ENCODE measurements at places on chromosomes 1 and 21. TPM values are rescaled to one million over a fixed set of nuclear protein-coding genes. Genes with fewer than 3 reads are reported as not detected.
A peak's percentile ranks its signal among the peaks of the same experiment; 100 is the strongest.

The TEX38 gene
- total RNA-seq = not detected

The KHDC4 gene
- 30.7 TPM for total RNA-seq

- no peak for DNase-seq
Observed at GRCh38 chr1:43034778-43035177, 76.1 kb upstream of the SLC2A1 start.

GRCh38 chr1:202017749-202018467 lies 7.5 kb downstream of the ELF3 start:
- no peak for DNase-seq

The SAMD13 gene
- total RNA-seq = 0.61 TPM

DNA sequence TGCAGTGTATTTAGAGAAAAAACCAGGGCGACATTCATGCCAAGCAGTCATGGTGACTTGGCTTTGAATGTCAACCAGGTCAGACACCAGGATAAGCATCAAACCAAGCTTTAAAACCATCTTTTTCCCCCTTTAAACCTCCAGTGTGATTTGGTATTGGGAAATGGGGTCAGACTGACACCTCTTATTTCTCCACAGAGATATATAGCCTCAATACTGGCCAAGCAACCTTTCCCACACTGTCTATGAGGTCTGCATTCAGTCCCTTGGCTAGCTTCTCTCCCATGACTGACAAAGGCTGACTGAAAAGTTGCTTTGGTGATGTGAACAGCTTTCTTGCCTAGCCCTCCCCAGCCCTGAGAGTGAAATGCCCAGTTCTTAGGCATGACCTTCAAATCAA lies 21.7 kb downstream of the GPR3 start:
- DNase-seq = no peak

- no peak for DNase-seq
Observed at GRCh38 chr1:192477630-192478029, 97.9 kb upstream of the RGS1 start.

GRCh38 chr1:101613546-101613945 lies 376.7 kb downstream of the S1PR1 start:
- DNase-seq = no peak

DNA sequence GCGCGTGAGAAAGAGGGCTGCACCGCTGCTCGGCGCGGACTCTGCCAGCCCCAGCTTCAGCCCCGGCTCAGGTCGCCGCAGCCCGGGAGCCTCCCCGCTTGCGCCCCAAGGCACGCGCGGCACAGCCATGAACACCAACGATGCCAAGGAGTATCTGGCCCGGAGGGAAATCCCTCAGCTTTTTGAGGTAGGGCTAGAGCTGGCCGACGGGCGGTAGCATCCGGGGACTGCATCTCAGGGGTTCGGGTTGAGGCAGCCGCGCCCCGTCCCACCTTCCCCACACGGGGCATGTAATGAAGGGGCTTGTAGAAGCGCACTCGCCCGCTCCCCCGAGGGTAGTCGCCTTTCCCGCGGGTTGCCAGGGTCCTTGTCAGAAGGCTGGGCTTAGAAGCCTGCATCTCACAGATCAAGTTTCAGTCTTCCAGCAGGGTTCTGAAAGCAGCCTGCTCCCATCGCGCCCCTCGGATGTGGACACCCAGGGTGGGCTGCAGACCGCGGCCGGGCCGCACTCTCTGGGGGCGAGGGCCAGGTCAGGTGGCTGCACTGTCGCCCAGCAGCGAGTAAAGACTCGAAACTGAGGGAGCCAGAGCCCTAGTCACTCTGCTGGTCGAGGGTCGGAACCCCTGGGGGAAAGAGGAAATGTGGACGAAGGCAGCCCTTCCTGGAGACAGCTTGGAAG lies 507 bp downstream of the AK5 start:
- DNase-seq = no peak

The UMODL1 gene
- not detected for total RNA-seq

DNA sequence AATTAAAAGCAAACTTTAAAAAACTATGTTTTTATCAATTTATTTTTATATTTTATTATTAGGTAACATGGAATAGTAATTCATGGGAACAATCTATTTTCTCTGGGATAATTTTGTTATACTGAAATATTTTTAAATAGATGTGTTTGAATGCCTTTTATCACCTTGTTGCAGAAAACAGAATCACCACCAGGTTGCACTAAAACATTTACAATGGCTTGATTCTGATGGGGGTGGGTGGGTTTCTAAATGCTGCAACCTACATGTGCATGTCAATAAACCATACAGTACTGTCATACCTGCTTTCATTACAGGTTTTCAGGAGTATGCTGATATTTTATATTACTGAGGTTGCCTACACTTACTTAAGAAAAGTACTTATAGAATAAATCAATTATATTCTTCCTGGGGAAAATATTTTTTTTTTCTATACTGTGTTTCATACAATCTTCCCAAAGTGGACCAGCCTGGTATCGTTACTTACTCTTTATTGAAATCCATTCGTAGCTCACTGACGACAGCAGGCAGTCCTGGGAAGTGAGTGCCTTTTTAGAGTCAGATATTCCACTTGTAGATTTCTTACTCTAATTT lies 132.8 kb downstream of the PTPRC start:
- no peak for DNase-seq

DNA sequence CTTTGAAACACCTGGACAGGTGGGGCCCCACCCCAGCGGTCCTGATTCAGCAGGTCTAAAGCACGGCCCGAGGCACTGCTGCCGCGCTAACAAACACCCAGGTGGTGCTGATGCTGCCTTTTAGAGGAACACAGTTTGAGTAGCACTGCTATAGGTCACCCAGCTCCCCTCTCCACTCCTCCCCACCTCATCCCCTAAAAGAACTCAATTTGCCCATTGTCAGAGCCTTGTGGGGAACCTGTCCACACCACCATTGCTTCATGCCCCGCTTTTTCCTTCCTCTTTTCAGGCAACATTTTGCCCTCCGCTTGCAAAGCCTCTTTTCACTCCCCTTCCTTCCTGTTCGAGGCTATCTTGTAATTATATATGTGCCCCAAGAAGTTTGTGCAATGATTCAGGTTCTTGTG lies 26.2 kb upstream of the PADI4 start:
- no peak for DNase-seq

GRCh38 chr1:54777431-54777830 lies 13.1 kb upstream of the PARS2 start:
- DNase-seq = no peak

GRCh38 chr21:41691205-41692184 lies 75.4 kb downstream of the RIPK4 start:
- DNase-seq = no peak

GRCh38 chr21:22450507-22450906 lies 1452.3 kb downstream of the NCAM2 start:
- DNase-seq = no peak

The C1orf94 gene
- total RNA-seq = not detected

GRCh38 chr1:22237433-22238093 lies 94.7 kb upstream of the WNT4 start:
- DNase-seq = no peak

DNA sequence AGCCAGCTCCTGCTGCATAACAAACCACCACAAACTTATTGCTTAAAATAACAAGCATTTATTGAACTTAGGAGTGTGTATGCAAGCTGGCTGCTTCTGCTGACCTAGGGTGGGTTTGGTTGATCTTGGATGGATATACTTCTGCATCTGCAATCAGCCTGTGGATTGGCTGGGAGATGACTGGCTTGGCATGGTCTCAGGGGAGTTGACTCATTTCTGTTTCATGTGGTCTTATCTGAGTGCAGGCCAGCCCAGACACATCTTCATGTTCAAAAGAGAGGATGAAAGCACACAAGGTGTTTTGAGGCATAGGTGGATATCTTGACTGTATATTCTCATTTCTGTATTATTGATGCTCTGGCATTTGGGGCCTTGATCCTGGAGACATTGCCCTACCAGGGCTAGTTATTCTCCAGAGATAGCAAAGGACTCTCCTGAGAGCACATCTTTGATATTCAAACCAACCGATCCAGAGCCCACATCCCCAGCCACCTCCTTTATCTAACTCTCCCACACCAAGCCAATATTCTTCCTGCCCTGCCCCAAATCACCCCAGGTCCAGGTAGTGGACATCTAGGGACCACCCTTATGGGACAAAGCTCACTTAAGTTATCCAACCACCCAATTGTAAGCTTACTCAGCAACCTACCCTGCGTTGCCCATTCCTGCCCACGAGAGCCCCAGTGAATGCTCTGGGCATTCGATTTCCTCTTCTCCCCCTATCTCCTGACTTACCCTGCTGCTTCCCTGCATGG lies 350.8 kb downstream of the PTPRU start:
- no peak for DNase-seq

- DNase-seq = no peak
Observed at GRCh38 chr21:30146558-30147282, 19.9 kb downstream of the CLDN17 start.

The TRIM46 gene
- 0.22 TPM for total RNA-seq

DNA sequence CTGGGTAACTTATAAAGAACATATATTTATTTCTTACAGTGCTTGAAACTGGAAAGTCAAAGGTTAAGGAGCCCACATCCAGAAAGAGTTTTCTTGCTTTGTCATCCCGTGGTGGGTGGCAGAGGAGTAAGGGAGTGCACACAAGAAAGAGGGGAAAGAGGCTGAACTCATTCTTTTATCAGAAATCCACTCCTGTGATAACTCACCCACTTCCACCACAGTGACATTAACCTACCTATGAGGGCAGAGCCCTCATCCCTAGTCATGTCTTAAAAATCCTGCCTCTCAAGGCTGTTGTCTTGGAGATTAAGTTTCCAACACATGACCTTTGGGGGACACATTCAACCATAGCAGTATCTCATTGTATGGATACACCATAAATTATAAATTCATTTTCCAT lies 32.5 kb upstream of the RGS4 start:
- DNase-seq = no peak

DNA sequence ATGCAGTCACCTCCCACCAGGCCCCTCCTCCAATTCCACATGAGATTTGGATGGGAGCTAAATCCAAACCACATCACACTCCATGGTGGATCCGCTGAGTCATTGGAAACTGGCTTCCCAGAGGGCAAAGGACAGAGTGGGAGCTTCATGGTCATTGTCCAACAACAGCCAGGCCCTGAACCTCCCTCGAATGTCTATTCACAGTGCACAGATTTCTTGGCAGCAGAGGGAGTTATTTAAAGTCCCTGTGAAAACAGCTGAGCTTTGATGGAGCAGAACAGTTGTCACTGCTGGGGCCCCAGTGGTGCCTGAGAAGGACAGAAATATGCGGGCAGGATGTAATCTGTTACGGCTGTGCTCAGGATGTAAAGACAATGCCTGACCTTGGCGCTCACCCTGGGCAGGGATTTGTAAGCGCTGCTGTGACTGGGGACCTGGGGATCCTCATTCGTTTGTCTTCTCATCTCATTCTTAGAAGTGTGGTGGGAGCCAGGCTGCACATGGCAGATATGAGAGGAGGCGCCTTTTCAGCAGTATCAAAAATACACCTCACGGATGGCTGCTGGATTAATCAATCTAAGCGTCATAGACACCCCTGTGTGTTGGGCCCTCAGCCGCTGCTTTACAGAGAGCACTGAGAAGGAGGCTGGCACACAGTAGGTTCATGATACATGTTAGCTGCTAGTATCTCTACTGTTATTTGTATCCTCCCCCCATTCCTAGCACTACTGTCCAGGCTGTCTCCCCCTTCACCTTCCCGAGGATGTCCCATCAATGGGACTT lies 439.4 kb downstream of the PTPRU start:
- peak; percentile 65 for DNase-seq

The GJA5 gene
- total RNA-seq = 25.7 TPM

The CXADR gene
- 0.74 TPM for total RNA-seq

The RNU1-4 gene
- 6,165 TPM for total RNA-seq

The ADGRL4 gene
- 81.8 TPM for total RNA-seq

DNA sequence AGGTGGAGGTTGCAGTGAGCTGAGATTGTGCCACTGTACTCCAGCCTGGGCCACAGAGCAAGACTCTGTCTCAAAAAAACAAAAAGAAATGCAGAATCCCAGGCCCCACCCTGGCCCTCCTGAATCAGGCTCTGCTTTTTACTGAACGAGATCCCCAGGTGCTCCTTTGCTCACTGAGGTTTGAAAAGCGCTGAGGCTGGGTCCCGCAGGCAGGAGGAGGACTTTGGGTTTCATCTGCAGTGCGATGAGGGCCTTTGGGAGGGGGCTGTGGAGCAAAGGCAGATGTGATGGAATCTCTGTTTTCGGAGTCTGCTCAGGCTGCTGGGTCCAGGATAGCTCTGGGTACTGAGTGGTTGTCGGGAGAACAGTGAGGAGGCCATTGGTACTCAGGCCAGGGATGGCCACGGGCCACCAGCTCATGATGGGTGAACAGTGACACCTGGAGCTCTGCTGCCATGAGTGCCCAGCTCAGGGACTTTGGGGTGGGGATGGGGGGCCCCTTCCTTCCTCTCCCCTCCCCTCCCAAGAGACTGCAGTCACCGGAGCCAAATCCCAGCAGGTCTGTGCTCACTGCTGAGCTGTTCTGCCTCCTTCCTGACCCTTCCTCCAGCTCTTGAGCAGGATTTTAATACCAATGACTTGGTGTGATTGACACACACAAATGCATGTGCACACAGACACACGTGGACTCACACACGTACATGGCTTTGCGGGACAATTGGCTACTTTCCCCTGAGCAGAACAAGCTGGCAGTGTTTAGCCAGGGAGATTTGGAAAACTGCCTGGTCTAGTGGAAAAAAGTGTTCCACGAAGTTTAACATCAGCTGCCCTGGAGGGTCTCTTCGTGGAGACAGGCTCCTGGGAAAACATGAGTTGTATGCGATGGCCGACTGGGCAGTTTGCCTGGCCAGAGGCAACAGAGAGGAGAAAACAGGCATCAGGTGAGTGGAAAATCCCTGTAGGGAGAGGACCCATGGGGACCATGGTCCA lies 3.6 kb upstream of the DHRS3 start:
- DNase-seq = no peak

DNA sequence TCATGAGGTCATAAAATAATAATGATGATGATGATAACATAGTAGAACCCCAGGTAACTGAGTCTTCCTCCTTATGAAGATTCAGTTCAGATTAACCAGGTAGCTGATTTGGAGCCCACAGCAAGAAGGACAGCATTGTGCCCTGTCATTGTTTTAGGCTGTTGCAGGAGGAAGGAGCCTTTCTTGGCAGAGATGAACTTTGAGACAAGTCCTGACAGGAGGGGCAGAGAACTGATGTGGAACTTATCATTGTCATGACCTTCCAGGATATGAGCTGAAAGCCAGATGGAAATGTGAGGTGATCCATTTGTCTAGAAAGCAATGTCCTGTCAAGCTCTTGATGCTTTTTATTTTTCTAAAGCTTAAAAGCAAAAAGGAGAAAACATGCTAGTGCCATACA lies 132.6 kb upstream of the COA6 start:
- DNase-seq = no peak

The DOCK7 gene
- total RNA-seq = 47.1 TPM

- DNase-seq = no peak
Observed at GRCh38 chr21:38853421-38853919, 47.7 kb downstream of the ETS2 start.

- DNase-seq = no peak
Observed at GRCh38 chr1:63665410-63665809, 72.2 kb downstream of the PGM1 start.

The PUM1 gene
- total RNA-seq = 114 TPM

All from mesenteric fat pad (tissue), 1 donor.